Small intestine (tissue), 16 donors: ENCODE measurements at places on chromosomes 1 and 21. TPM values are rescaled to one million over a fixed set of nuclear protein-coding genes. Genes with fewer than 3 reads are reported as not detected.

TEKT2 gene
- polyA plus RNA-seq: 0.18 TPM

TEX38 gene
- polyA plus RNA-seq: not detected

LRRC53 gene
- polyA plus RNA-seq: not detected

GNPAT gene
- 69.4 TPM for polyA plus RNA-seq

FASLG gene
- polyA plus RNA-seq: not detected

CELF3 gene
- 55.1 TPM for polyA plus RNA-seq
